ENCODE measurements at places on chromosomes 1 and 21.

DNA sequence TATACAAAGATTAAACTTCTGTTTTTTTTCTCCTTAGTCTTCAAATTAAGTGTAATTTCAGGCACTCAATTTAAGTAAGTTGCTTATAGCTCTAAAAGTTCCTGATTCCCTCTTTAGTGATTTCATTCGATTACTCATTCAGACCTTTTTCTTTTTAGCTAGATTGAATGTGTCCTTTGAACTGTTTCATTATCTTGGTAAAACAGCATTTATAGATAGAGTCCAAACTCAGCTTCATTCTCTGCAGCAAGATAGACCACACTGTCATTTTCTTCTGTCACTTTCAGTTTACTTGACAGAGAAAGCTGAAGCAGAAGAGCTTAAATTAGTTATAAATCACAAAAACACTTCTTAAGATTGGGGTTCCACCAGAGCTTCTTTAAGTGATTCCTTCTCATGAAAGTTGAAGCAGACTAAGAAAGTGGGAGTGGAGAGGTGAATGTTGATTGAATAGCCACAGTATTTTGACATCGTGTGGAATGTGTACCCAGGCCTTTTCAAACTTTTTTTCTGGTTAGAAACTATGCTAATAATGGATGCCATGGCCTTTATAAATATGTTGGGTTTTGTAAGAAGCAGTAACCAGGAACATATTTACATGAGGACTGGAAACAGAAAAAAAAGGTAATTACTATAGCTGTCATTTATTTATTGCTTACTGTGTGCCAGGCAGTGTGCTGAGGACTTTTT is 52.2 kb downstream of the ZBTB40 start:
- DNase-seq = peak; percentile 27

- DNase-seq = peak; percentile 75
Observed at GRCh38 chr1:66182551-66183178, 351.3 kb upstream of the SGIP1 start.

DNA sequence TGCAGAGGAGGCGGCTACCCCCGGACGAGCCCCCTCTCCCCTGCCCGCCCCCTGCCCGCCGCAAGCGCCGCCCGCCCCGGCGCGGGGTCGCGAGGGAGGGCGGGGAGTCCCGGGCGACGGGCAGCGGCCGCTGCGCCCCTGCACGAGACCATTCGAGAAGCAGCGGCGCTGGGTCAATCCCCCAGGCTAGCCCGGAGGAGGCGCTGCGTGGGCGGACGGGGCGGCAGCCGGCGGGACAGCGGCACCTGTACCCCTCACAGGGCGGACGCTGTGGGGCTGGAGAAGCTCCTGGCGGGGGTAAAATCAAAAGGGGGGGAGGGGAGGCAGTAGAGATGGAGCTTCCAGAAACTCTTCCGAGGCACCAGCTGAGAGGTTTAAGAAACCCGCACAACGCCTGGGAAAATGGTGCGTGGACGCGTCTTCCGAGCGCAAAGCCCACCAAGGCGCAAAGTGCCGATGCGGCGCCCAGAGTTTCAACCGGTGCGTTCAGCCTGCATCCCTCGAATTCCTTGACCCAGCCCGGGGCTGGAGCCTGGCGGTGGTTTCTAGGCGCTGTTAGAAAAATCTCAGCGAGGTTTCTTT is at the start of gene PLPPR5:
Gene PLPPR5 (minus strand): TSS at position 1 of the 582 bp plus-strand sequence. CDS start 190 bp downstream, outside the sequence.
- no peak for DNase-seq

GRCh38 chr1:183195142-183195574 is 9.1 kb downstream of the LAMC2 start:
- DNase-seq = no peak

- DNase-seq = no peak
Observed at GRCh38 chr1:192243721-192244120, 73.1 kb upstream of the RGS21 start.

DNA sequence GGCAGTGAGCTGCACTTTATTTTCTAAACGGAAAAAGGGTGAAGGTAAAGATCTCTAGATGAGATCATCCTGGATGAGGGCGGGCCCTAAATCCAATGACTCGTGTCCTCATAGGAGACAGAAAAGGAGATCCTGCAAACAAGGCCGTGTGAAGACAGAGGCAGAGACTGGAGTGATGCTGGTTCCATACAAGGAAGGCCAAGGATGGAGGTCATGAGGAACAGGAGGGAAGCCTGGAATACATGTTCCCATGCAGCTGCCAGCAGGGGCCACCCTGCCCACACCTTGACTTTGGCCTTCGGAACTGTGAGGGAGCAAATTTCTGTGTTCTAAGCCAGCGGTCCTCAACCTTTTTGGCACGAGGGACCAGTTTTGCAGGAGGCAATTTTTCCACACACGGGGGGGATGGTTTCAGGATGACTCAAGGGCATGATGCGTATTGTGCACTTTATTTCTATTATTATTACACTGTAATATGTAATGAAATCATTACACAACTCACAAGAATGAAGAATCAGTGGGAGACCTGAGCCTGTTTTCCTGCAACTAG is 94.3 kb downstream of the PSMG1 start:
- DNase-seq = peak; percentile 86

DNA sequence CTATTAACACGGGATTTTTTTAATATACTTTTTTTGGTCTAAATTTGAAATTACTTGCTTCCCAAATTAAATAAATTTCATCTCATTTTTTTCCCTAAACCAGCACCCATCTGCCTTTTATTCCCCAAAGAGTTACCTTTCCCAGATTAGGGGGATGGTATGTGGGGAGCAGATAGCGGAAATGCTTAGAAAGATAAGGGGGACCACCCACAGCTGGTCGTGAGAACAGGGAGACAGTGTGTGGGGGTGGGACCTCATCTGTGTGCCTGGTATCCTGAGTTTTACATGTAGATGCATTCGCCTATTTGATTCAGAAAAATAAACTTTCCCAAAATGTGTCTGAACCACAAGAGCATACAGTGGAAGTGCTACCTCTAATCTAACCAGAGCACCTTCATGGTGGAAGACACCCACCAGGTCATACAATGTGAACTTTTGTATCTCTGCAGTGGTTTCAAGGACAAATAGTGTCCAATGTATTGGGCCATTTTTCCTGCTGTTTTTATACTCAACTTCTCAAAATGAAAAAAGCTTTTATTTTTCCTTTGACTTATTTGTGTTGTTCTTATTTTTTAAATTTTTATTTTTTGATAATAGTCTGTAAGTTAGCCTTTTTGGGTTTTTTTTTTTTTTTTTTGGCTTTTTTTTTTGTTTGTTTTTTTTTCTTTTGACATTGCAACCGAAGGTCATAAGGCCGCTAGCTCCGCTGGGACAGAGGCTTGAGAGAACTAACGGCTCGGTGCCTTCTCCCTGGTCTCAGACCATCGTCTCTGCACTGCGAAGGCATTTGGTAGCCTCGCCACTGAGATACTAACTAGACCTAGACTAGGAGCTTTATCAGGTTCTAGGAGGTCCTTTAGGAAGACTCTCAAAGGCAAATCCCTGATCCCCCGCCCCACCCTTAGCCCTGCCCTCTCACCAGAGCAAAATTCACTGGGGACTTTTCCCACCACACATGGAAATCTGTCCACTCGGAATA is 263.2 kb downstream of the TM2D1 start:
- DNase-seq = no peak

DNA sequence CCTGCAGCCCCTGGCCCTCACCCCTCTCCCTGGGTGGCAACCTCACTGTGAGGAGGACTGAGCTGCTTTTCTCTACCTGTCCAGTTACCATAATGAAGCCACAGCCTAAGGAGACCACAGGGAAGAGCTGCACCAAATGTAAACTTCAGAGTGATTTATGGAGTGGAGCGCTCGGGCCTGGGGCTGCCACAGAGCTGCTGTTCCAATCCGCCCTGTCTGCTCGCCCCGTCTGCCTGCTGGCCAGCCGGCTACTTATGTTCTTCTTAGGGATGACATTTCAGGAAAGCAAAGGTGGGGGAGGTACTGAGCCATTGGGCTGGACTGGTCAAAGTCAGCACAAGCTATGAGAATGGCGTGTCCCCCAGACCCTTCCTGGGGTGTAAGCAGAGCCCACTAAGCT is 17.9 kb downstream of the SYT6 start:
- DNase-seq = no peak

DNA sequence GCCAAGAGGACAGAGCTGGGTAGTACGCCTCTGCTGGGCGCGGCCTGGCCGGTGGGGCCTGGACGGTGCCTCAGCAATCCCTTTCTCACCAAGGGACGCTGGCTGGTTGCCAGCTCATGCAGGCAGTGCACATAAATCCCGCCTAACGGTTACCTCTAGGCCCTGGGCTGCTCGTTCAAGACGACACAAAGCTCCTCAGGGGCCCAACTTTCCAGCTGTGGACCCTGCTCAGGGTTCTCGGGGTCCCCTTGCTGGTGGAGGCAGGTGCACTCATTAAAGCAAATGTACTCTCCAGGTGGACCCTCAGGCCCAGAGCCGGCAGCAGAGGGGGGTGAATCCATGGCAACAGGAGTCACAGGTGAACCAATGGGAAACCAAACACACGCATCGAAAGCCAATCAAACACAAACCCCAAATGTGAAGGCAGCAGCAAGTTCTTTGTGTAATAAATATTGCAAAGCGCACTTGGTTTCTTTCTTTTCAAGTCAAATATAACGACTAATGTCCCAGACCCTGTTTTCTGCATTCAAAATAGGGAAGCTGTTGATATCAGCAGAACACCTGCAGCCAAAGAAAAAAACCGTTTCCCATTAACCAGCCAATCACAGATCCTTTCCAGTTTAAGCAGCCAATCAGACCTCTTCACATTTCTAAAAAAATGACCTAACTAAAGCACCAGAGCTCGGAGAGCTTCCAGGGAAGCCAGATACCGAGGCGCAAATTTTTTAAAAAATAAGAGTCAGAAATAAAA is 26.1 kb upstream of the CLSTN1 start:
- DNase-seq = no peak
